Esophagus squamous epithelium (tissue), 5 donors: ENCODE measurements at places on chromosomes 7 and 10. TPM values are rescaled to one million over a fixed set of nuclear protein-coding genes. Genes with fewer than 3 reads are reported as not detected.

- no peak overlapping the region for H3K4me3 ChIP-seq
- no peaks in the 10 kb centered on the region for H3K36me3 ChIP-seq
- no peaks in the 10 kb centered on the region for H3K27me3 ChIP-seq
- DNase-seq: no peak
- H3K4me1 ChIP-seq: no peaks in the 10 kb centered on the region
- no peak overlapping the region for H3K27ac ChIP-seq
Observed at GRCh38 chr7:113824117-113824823, 94.5 kb downstream of the PPP1R3A start.

Gene HMX2
- total RNA-seq: not detected

Gene ANKRD30A
- not detected for total RNA-seq

DNA sequence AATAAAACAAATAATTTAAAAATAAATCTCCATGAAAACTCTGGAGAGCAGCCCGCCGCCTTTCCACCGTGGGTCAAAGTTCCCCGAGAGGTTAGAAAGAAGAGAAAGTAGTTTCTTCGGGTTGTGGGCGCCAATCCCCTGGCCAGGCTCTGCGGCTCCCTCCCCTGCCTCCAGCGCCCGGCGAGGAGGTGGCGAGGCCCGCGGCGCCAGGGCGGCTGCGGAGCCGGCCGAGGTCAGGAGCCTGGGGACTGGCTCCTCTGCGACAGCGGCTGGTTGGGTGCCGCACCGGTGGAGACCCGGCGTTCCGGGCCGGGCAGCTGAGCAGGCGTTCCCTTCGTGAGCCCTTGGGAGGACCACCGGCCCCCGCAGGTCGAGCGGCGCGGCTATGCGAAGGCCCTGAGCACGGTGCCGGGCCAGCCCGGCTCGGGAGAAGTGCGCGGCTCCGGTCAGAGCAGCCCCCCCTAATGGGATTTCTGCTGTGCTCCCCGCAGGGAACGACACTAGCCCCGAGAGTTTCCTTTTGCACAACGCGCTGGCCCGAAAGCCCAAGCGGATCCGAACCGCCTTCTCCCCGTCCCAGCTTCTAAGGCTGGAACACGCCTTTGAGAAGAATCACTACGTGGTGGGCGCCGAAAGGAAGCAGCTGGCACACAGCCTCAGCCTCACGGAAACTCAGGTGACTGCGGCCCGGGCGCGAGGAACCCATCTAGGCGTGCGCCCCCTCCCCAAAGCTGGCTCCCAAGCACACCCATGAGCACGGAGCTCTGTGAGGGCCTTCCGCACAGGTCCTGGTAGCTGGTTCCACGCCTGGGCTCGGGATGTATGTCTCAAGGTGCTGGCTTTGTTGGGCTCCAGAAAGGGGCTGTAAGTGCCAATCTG is 2.8 kb downstream of the EMX2 start:
- no peak overlapping the region for H3K27ac ChIP-seq
- peaks cover 33% of the 10 kb centered on the region for H3K4me1 ChIP-seq
- no peaks in the 10 kb centered on the region for H3K36me3 ChIP-seq
- H3K4me3 ChIP-seq: no peak overlapping the region
- no peak for DNase-seq
- peaks cover 100% of the 10 kb centered on the region for H3K27me3 ChIP-seq

Gene TMEM130
- not detected for total RNA-seq

Gene SLC16A9
- total RNA-seq: 7.8 TPM

DNA sequence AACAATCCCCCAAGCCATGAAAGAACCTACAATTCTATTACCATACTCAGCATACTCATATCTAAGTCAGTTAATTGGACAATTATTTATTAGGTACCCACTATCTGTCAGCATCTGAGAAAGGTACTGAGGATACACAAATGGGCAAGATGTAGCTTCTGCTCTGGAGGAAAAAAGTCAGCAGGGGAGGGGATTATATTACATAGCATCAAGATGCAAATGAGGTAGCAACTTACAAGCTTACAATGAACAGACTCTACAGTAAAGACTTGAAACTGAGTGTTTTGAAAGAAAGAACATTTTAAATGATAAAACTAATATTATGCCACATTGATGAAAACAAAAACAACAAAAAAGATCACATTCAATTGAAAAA is 10.8 kb upstream of the CUBN start:
- no peak for DNase-seq
- H3K27me3 ChIP-seq: no peaks in the 10 kb centered on the region
- H3K27ac ChIP-seq: no peak overlapping the region
- H3K4me3 ChIP-seq: no peak overlapping the region

GRCh38 chr7:69652947-69653701 is 54.8 kb downstream of the AUTS2 start:
- no peak overlapping the region for H3K4me3 ChIP-seq
- H3K27me3 ChIP-seq: no peaks in the 10 kb centered on the region
- DNase-seq: no peak
- H3K36me3 ChIP-seq: no peaks in the 10 kb centered on the region

- H3K27me3 ChIP-seq: no peaks in the 10 kb centered on the region
- H3K27ac ChIP-seq: no peak overlapping the region
- no peak overlapping the region for H3K4me3 ChIP-seq
- H3K36me3 ChIP-seq: no peaks in the 10 kb centered on the region
Observed at GRCh38 chr7:145582742-145583303, 533.8 kb upstream of the CNTNAP2 start.

DNA sequence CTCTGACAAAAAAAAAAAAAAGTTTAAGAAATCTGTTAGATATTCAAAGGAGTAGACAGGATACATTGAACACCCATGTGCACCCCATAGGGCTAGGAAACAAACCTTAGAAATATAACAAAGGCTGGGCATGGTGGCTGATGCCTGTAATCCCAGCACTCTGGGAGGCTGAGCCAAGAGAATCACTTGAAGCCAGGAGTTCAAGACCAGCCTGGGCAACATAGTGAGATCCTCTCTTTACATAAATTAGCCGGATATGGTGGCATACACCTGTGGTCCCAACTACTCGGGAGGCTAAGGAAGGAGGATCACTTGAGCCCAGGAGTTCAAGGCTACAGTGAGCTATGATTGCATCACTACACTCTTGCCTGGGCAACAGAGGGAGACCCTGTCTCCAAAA is 15.3 kb downstream of the CLIP2 start:
- no peak overlapping the region for H3K4me3 ChIP-seq
- peaks cover 46% of the 10 kb centered on the region for H3K4me1 ChIP-seq
- H3K27me3 ChIP-seq: peaks cover 14% of the 10 kb centered on the region
- H3K36me3 ChIP-seq: no peaks in the 10 kb centered on the region
- no peak overlapping the region for H3K27ac ChIP-seq
- no peak for DNase-seq

Gene GSTO2
- total RNA-seq: 18.0 TPM
